ENCODE measurements at places on chromosomes 2 and 18. TPM values are rescaled to one million over a fixed set of nuclear protein-coding genes. Genes with fewer than 3 reads are reported as not detected.

- no peak for DNase-seq
These were observed 72.3 kb downstream of the ABCA12 start for GRCh38 chr2:215066124-215066523.

Gene CPLX4
- total RNA-seq: 0.33 TPM

- DNase-seq: no peak
These were observed 735.2 kb downstream of the MBD2 start for GRCh38 chr18:53489266-53489665.

DNA sequence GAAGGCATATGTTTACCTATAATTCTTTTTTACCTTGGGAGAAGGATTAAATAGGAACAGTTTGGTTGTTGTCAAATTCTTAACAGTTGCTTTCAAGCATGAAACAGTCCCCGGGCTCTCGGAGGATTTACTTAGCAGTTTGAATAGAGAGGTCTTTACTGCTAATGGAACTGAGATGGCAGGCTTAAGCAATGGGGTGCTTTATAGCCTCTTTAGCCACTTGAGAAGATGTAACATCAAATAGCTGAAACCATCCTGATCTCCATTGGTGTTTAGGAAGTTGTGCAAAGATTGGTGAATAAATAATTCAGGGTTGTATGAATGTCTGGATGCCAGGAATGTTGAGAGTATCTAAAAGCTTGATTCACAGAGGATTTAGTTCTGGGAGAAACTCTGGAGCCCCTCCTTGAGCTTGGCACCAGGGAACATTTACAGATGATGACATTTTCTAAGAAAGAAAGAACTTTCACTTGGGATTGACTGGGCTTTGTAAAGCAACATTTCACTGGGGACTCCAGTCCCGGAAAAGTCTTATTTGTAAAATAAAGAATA lies 51.9 kb downstream of the PTPRM start:
- DNase-seq: no peak

DNA sequence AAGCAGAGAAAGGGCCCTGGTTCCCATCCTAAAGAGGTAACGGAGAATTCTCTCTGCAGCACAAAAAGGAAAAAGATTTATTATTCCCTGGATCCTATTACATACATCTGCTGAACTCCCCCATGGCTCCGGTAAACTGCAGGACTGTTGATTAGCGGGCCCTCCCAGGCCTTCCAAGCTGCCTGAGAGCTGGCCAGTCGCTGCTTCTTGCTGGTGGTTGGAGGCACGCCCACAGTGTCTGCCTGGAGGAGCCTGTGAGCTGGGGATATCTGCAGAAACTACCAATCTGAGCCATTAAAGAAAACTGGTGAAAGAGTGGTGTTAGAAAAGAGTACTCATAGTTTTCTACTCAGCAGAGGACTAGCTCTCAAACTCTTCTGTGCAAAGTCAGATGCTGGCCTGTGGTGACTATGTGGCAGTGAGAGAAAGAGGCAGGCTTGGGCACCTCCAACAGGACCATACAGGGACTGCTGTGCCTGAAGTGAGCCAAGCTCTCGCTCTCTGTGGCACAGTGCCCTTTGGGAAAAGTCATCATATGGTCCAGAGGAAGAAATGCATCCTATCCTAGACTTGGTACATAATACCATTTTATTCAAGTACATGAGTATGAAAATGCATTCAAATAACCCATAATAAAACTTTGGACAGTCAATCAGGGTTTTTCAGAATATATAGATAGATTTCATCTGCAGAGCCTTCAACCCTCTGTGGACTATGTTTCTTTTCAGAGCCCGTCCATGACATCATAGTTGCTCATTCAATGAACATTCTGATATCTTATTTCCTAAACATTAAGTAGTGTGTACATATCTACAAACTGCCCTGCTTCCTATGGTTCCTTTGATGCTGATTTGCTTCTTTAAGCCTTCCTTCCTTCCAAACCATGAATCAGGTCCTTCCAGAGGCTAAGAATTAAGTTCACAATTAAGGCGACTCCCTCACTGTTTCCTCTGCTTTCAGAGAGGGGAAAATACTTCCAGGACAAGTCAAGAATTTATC lies 242.0 kb upstream of the LYPD1 start:
- DNase-seq: no peak

GRCh38 chr2:97936199-97936598 lies 59.5 kb downstream of the TMEM131 start:
- DNase-seq: no peak

Gene ASB18
- not detected for total RNA-seq

GRCh38 chr2:207921606-207922005 lies 103.7 kb downstream of the PLEKHM3 start:
- DNase-seq: no peak

Gene FOXD4L1
- total RNA-seq: 1.1 TPM

DNA sequence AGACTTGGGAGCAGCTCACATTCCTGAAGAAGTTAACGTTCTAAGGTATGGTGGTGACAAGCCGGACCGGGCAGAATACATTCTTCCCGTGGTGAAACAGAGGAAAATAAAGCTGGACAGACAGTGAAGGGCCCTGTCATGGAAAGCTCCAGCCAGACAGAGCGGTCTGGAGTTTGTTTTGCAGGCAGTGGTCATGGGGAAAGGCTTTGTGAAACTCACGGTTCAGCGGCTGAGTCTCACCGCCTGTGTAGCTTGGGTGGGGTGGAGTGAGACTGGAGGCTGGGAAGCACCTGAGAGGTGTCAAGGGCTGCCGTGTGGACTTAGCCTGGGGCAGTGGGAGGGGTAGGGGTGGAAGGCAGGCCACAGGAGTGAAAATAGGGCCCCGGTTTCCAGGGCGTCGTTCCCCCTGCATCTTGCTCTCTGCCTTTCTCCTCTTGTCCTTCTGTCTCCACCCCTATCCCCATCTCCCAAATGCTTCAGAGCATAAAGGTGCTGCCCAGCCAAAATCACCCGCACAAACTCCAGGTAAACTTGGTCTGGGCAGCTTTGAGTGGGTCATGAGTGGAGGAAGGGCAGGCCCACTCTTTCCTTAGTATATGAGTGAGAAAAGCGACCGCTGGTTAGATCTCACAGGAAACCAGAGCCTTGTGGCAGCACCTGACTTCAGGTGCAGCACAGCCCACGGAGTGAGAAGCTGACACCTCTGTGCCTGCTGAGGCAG lies 11.4 kb upstream of the SLC20A1 start:
- DNase-seq: no peak

Gene SUMO1
- 90.3 TPM for total RNA-seq

DNA sequence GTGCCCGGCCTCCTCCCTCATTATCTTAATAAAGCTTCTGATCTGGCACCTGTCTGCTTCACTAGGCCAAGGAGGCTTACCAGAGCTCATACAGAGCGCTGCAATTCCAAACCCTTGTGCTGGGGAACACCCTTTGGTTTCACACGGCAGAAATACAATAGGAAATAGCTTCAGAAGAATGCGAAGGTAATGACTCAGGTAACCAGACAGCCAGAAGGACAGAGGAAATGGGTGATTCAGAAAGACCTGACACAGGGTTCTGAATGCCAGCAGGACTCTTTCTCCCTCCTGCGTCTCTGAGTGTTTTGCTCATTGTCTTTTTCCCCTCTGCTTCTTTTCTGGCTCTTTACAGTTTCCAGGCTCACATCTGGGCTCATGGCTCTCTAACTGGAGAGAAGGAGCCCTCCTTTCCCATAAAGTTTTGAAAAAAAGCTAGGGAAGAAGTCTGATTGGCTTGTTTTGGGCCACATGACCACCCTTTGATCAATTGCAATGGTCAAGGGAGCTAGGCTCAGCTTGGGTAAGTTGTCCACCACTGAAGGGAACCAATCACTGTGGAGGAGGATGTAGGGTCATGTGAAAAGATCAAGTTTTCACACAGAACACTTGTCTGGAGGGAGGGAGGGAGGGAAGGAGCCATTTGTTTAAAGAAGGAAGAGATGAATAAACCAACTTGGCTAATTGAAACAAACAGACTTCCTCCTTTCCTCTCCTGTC lies 90.5 kb upstream of the UPP2 start:
- DNase-seq: no peak

DNA sequence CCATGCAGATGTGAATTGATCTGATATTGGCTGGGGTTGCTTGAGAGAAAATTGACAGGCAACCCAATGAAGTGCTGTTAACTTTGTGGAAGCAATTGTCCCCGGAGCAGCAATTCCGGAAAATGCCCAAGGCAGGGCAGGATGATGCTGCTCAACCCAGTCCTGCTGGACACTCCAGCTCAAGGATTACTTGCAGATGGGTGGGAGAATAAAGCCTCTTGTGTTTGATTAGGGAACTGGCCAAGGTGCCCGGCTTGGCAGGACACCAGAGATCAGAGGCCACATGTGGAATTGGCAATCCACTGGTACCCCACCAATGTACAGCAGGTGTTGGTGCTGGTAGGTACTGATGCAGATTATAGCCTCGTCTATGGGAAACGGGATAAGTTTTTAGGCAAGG lies 12.3 kb upstream of the C2orf42 start:
- no peak for DNase-seq

Gene KCNE4
- 5.4 TPM for total RNA-seq

Data from sigmoid colon (tissue), 7 donors.